Non-pigmented ciliary epithelial cell (primary cell): ENCODE measurements at places on chromosomes 5 and 9.

- DNase-seq = no peak
These were observed 17.9 kb downstream of the ZFR start for GRCh38 chr5:32426440-32427151.

- no peak for DNase-seq
These were observed 137.1 kb upstream of the PPP1R26 start for GRCh38 chr9:135342206-135343130.

DNA sequence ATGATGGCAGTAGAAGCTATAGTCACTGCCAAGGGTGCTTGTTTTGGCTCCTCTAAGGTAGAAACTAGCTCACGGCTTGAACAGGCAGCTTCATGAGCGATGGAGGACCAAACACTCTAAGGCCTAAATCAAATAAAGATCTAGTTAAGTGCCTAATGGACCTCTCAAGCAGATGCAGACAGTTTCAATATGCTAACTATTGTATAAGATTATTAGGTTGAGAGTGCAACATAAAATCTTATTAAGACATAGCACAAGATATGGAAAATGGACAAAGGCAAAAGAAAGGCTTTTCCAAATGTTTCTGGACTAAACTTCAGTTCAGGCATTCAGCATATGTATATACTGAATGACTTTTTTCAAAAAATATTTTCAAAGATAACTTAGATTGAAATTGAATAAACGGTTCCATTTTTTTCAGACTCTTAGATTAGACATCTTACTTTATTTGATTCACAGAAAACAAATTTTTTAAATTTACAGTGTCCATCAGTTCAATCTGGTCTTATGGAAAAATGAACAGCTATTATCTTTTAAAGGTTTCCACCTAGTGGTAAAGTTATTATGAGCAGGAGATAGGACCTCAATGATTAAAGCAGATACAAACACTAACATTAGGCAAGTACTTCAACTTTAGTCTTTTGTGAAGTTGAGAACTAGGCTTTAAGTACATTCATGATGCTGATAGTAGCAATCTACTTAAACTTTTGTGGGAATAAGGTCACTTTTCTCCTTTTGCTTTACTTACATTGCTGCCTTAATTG is 1167.7 kb downstream of the MAT2B start:
- no peak for DNase-seq

- no peak for DNase-seq
These were observed 106.8 kb downstream of the RXRA start for GRCh38 chr9:134433101-134433500.

- peak; percentile 84 for DNase-seq
These were observed 96.6 kb downstream of the VCAN start for GRCh38 chr5:83568186-83568585.

DNA sequence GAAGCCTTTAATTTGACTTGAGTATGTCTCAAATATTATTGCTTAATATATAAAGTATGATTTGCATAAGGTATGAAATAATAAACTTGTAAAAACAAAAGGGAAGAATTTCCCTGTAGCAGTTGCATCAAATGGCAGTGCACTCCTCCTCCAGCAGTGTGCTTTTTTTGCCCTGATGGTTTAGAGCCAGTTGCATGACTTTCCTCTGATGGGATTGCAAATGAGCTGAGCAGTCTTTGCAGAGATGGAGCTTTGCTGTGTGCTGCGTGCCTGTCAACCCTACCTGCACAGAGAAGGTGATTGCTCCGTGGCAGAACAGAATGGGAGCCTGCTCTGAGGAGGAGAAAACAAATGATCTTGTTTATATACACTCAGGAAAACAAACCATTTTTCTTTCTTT is 22.7 kb upstream of the CATSPER3 start:
- DNase-seq = no peak

GRCh38 chr9:87300915-87301314 is 196.8 kb upstream of the DAPK1 start:
- no peak for DNase-seq

GRCh38 chr5:22651355-22651754 is 201.8 kb downstream of the CDH12 start:
- DNase-seq = no peak

GRCh38 chr5:9496801-9497200 is 49.1 kb downstream of the SEMA5A start:
- no peak for DNase-seq

DNA sequence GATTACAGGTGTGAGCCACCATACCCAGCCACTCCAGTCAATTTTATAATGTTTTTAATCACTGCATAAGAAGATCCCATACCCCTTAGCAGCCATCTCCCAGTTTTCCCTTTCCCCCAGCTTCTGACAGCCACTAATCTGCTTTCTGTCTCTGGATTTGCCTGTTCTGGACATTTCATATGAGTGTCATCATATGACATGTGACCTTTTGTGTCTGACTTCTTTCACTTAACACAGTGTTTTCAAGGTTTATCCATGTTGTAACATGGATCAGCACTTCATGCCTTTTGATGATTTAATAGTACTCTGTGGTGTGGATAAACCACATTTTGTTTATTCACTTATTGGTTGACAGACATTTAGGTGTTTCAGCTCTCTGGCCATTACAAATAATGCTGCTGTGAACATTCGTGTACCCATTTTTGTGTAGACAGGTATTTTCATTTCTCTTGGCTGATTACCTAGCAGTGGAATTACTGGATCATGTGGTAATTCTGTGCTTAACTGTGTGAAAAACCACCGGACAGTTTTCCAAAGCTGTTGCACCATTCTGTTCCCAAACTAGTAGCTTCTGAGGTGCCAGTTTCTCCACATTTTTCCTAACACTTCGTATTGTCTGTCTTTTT is 8.6 kb downstream of the SUSD3 start:
- no peak for DNase-seq

DNA sequence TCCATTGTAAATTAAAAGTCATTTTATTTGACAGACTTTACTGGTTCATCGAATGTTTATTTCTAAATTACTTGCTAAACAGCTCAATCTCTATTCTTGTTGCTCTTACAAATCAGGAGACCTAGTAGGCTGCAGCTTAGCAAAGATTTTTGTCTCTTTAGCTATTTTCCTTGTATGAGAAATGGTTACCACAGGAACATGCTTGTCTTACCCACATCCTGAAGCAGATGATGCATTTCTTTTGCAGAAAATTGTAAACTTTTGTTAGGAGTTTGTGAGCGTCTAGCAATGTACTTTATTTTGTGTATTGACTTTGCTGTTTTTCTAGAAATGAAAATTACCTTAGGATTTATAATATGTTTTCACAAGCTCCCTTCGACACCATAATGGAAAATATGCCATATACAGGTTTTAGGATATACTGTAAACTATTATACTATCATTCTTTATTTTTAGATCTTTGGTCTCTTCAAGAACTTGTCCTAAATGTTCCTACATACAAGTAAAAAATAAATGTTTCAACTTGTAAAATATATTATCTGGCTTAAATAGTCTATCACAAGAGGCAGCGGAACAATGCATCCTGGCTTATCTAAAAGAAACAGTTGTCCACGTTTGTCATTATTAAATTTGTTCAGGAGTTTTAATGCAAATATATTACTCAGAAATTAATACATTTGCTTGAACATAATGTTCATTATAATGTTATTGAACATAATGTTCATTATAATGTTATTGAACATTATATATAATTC is 54.1 kb downstream of the SPEF2 start:
- DNase-seq = no peak

GRCh38 chr5:138753794-138754698 is 821 bp downstream of the CTNNA1 start:
- peak; percentile 42 for DNase-seq

- no peak for DNase-seq
These were observed 133.0 kb upstream of the STK32A start for GRCh38 chr5:147101659-147102369.

GRCh38 chr5:11588803-11589202 is 315.4 kb downstream of the CTNND2 start:
- no peak for DNase-seq

DNA sequence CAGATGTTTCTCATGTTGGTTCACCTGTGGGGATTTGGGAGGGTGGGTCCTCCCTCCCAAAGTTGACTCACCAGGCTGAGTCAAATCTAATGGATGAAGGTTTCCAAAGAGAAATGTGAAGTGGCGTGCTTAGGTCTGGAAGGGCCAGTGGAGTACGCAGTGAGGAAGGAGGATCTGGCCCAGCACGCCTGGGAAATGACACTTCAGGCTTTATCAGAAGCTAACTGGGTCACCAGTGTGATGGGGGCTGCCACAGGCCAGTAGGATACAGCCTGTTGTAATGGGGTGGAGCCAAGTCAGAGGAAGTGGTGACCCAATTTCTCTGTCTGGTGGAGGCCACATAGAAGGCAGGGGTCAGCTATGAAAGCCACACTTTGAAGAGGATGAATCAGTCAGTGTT is 18.0 kb downstream of the POLR1E start:
- DNase-seq = no peak

DNA sequence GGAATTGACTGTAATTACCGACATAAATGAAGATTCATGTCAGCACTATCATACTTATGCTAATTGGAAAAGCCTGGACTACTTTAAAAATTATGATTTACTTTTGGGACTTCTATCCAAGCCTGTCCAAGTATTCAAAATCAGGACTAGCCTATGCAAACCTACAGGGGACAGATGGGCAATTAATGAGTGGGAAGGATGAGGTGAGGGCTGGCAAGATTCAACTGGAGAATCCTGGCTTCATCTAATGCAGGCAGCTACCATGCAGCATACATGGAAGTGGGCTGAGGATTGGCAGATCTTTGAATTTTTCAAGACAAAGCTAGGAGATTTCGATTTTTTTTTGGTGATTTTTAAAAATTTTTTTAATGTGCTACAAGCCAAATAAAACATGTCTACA is 532.6 kb downstream of the CSNK1G3 start:
- DNase-seq = no peak

DNA sequence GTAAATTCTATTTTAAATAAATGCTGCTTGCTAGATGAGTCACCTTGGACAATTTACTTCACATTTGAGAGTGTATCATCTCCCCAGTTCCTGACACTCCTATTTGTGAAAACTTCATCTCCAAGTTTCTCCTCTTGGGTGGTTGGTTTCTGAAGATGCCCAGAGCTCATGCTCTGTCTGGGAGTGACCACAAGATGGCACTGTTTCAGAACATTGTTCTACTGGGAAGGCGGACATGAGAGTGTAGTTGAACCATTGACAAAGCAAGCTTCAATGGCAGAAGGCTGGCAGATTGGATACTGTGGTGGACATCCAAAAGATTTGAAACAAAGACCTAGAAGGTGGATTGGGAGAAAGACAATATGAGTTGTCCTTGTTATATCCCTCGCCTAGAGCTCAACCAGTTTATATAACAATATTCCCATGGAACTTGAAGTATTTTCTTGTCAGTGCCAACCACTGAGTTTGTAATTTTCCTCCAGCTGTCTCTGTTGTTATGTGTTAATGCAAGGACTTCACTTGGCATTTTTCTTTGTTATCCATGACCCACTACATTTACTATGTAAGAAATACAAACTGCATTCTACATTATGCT is 234.3 kb upstream of the ANKH start:
- DNase-seq = peak; percentile 22

DNA sequence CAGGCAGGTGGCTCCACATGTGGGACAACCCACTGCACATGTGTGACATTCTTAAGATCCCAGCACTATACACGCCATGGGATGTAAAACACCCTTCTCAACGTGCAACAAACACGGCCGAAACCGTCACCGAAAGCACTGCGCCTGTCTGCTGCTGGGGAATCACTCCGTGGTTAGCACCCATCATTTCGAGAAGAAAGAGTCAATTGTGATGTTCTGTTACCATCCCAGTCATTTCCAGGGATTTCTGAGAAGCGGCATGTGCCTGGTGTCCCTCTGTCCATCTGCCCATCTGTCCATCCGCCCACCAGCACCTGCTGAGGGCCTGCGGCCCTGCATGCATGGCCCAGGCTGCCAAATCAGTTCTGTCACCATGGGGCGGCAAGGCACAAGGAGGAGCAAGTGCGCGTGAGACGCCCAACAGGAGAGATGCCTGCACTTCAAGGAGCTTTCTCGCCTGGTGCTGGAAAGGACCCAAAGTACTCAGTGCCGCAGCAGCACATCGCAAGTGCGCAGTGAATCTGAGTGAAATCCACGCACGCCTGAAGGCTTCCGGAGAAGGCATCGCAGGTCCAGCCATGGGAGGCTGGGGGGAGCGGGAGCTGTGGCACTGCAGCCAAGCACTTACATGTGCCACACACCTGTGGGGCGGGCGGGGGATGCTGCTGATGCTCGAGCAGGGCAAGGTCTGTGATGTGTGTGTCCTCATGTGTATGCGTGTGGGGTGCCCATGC is 38.0 kb downstream of the VAV2 start:
- DNase-seq = no peak

DNA sequence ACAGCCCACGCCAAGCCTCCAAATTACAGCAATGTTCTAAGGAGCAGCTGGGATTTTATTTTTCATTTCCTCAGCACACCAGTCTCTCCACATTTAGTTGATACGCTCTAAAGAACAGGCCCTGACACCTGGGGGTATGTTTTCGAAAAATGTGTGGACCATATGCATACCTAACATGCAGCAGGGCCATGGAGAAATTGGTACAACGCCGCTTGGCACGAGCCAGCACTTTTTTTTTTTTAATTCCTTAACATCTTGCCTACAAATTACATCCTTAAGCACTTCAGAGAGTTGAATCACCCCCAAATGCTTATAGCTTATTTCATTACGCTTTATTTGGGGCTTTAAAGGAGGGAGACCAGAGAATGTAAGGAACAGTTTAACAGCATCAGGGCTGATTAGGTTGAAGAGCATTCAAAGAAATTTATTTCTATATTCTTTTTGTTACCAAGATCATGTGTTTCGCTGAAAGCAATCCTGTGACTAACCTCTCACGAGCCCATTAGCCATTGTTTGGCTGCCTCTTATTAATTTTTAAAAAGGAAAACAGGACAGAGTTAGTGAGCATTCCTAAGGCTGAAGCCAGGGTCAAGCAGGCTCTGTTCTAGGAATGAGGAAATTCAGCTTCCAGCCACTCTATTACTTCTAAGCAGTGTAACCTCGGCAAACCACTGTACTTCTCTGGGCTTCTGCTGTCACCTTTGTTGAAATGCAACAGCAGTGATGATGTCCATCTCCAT is 173.8 kb downstream of the ACTL7B start:
- DNase-seq = no peak

GRCh38 chr5:151205411-151205810 is 18.5 kb downstream of the CCDC69 start:
- no peak for DNase-seq

DNA sequence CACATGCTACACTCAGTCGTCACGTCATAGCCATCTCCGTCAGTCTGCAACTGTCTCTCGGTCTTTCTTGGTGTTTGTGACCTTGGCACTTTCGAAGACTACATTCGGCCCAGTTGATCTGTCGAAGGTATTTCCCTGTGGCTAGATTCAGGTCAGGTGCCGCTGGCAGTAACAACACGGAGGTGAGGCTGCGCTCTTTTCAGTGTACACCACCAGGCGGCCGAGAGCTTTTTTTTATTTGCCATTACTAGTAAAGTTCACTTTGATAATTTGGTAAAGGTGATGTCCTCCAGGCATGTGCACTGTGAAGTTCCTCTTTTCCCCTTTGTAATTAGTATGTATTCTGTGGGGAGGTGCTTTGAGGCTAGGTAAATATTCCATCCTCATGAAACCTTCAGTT is 49.7 kb downstream of the RNF130 start:
- DNase-seq = no peak
